ENCODE measurements at places on chromosomes 6 and 20.

DNA sequence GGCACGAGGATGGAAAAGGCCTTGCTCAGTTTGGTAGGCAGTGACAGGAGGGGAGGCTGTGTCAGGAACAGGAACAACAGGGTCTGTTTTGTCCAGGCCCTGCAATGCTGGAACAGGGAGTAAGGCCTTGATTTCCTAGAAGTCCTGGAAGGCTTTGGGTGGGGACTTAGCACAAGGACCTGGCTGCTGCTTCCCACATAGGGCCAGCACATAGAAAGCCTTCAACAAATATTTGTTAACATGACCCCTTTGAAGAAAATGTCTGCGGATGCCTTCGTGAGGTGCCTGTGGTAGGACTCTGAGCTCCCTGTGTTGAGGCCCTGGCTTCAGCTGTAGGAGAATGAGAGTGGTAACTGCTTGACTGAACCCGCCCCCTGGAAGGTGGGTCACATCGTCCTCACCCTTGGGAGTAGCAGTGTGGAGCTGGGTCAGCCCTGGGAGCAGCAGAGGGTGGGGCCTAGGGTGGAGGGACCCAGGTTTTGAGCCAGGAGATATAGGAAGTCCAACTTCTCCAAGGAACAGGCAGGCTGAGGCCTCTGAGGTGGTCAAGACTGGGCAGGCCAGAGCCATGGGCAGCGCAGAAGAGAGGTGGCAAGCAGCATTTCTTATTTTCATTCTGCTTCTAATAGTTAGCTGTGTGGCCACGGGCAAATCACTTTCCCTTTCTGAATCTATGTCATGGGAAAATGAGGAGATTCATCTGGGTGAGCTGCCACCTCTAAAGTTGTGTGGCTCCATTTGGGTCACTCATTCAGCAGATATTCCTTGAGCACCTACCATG, 50.0 kb downstream of the CNBD2 start:
- no peak for DNase-seq

GRCh38 chr6:57262901-57263694, 41.0 kb upstream of the RAB23 start:
- no peak for DNase-seq

GRCh38 chr20:51116765-51117686, 94.1 kb upstream of the KCNG1 start:
- no peak for DNase-seq

- no peak for DNase-seq
These were observed 272.1 kb upstream of the DEFB115 start for GRCh38 chr20:30985386-30985785.

DNA sequence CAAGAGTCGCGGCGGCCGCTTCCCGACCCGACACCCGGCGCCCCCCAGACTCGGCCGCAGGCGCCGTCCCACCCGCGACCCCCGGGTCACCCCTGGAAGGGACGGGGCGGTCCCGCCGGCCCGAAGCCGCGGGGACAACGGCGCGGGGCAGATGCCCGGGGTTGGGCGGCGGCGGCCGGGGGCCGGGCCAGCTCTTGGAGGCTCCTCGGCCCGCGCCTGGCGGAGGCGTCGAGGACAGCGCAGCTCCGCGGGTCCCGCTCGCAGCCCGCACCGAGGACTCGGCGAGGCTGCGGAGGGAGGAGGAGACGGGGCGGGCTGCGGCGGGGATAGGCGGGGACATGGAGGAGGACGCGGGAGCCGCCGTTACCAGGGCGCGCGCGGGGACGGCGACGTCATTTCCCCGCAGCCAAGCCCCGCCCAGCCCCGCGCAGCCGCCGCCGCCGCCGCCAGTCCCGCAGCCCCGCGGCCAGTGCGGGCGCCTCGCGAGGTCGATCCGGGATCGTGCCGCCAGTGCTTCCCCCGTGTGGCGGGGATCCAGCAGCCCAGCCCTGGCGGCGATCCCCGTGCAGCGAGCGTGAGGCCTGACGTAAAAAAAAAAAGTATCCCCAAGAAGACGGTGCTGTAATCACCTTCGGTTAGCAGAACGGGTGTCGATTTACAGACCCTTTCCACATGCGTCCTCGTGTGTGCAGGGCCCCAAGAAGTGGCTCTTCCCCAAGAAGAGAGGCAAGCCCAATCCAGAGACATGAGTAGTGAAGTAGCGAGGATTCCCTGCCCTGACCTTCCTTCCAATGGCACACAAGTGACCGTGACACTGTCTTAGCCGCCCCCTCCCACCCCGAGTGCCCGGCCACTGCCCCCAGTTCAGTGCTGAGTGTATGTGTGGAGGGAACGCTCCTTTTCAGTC, at the start of gene FAM184A:
TSS of gene FAM184A (minus strand) at position 289 of the 907 bp plus-strand sequence. CDS start 365 bp downstream, outside the sequence.
- peak; percentile 39 for DNase-seq

GRCh38 chr6:82030301-82030700, 217.2 kb downstream of the IBTK start:
- DNase-seq = no peak

- DNase-seq = no peak
These were observed 152.1 kb downstream of the SAMD5 start for GRCh38 chr6:147660334-147661311.

GRCh38 chr20:60220706-60221105, 262.5 kb downstream of the CDH26 start:
- DNase-seq = no peak

GRCh38 chr20:60921022-60921622, 330.9 kb upstream of the CDH4 start:
- peak; percentile 15 for DNase-seq

GRCh38 chr6:81720427-81720826, 32.1 kb downstream of the TENT5A start:
- DNase-seq = no peak

DNA sequence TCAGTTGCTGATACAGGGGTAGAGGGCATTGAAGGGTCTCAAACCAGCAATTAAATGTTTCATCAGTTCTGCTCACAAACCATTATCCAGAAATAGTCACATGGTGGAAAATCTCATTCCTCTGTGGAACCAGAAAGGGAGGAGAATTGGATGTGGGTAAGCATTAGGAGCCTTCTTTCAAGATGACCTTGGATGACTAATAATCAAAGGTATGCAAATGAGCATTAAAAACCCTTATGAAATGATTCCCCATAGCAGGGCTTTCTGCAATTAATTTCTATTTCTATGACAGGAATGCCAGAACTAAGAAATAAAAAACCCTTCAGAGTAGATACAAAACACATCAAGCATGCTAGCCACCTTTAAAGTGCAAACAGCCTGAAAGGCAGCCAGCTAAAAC, 37.4 kb upstream of the HCRTR2 start:
- DNase-seq = no peak

GRCh38 chr20:9241232-9241692, 172.4 kb downstream of the PLCB4 start:
- no peak for DNase-seq

GRCh38 chr6:106060167-106060566, 26.0 kb upstream of the PRDM1 start:
- DNase-seq = no peak

- no peak for DNase-seq
These were observed 41.7 kb downstream of the C20orf203 start for GRCh38 chr20:32631933-32632460.

GRCh38 chr6:1703091-1703855, 93.6 kb downstream of the FOXC1 start:
- DNase-seq = no peak

DNA sequence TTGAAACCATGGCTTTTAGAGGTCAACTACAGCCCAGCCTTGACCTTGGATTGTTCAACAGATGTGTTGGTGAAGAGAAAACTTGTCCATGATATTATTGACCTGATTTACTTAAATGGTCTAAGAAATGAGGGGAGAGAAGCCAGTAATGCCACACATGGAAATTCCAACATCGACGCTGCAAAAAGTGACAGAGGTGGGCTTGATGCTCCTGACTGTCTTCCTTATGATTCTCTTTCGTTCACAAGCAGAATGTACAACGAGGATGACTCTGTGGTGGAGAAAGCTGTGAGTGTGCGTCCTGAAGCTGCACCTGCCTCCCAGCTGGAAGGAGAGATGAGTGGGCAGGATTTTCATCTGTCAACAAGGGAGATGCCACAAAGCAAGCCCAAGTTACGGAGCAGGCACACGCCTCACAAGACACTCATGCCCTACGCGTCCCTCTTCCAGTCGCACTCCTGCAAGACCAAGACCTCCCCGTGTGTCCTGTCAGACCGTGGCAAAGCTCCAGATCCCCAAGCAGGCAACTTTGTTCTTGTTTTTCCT, 16.2 kb downstream of the TTLL2 start:
- no peak for DNase-seq

DNA sequence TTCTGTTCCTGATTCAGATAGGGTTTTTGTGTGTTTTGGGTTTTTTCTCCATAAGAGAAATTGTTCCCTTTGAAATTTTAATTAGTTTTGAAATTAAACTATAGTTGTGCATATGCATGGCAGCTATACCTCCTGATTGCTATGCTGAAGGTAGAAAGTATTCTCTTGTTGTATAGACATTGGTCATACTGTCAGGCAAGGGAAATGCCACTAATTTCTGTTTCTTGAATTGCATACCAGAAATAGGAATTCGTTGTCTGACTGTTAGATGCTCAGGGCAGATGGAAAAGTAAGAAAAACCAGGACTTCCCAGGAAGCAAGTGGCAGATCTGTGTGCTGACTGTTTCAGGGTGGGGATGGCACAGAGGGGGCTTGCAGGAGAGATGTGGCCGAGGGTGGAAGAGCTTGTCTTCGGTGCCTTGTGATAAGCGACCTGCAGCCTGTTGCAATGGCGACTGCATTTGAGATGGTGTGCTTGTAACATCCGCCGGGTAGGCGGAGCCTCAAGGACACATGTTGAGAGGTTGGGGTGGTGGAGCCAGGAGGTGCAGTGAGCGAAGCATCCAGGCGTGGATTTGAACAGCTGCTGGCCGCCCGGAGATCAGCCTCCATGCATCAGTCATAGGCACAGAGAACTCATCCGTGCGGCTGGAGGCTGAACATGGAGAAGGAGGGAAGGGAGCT, 42.8 kb downstream of the RREB1 start:
- no peak for DNase-seq

- DNase-seq = no peak
These were observed 12.4 kb upstream of the KCNQ2 start for GRCh38 chr20:63484651-63485403.

DNA sequence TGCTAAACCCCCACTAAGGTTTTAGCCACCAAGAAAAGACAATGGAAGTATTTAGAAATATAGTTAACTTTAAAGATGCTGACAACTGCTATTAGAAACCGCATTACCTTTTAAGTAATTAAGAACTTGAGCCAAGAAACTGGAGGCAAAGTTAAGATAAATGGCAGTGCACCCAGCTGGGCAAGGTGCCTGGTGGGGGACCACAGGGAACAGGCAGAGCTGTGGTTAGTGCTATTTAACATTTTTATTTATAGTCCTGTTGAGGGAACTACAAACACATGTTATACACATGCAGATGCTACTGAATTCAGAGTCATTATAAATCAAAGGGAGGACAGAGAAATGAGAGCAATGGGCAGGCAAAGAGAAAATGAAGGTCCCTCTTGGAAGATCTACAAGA, 447.9 kb downstream of the TFAP2B start:
- DNase-seq = no peak

GRCh38 chr20:53001498-53002301, 29.5 kb downstream of the TSHZ2 start:
- DNase-seq = no peak

GRCh38 chr6:318243-318890, 26.1 kb downstream of the DUSP22 start:
- no peak for DNase-seq

DNA sequence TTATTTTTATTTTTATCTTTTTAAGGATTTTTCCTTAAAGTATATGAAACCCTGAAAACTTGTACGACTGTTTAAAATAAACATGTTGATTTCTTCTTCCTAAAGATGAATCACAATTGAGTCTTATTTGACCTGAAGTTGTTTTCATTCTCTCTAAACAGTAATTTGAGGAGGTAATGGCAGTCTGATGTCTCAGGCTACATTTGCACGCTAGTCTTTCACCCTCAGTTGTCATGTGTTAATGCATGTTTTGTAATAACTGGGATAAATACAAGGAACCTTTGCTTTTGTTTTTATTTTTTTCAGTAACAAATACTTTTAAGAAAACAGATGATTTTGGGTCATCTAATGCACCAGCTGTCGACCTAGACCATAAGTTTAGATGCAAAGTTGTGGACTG, 55.2 kb downstream of the SCAND1 start:
- DNase-seq = no peak

GRCh38 chr6:160996131-160996601, 4.6 kb downstream of the MAP3K4 start:
- DNase-seq = no peak

DNA sequence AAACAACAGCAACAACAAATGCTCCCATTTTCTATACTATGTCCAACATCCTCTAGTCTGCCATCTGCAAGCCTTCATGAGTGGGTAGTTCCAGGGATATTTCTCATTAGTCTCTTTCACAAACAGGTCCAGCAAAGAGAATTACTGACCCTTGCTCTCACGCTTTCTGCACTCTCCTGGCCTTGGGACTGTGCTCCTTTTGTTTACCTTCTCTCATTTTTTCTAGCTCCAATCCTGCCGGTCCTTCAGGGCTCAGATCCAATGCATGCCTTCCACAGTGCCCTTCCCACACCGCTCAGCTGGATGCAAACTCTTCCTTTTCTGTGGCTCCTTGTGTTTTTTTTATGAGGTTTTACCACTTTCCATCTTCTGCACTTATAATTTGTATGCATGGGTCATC, 47.2 kb downstream of the ADTRP start:
- DNase-seq = no peak

DNA sequence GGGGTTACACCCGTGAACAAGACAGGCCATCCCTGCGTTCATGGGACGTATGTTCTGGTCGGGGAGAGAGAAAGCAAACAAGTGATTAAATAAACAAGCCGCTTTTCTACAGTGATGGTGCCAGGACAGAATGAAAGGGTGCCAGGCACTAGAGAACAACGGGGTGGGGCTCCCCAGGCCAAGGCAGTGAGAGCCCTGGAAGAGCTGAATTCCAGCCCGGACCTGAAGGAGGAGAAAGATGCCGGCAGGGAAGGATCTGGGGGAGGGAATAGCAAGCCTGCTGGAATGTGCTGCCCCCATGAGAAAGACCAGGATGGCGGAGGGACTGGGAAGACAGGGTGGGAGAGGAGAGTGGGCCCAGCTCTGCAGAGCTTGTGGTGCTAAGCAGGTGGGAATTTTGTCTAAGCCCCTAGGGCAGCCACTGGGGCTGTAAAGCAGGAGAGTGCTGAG, 7.5 kb downstream of the SNAI1 start:
- DNase-seq = no peak

DNA sequence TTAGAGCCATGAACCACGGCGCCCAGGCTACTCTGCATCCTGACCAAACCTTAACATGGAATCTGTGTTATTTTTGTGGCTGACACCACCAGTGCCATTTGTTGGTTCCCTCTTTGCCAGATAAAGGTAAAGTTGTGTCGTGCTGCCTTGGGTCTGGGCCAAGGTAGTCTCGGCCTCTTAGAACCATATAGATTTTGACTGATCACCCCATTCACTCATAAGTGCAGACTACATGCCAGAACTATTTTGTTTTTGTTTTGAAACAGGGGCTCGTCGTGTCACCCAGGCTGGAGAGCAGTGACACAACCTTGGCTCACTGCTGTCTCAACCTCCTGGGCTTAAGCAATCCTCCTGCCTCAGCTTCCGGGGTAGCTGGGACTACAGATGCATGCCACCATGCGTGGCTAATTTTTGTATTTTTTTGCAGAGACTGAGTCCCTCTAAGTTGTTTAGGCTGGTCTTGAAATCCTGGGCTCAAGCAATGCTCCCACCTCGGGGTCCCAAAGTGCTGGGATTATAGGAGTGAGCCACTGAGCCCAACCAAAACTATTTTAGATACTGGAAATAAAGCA, 19.2 kb upstream of the RIPOR3 start:
- no peak for DNase-seq

GRCh38 chr6:69976591-69977090, 110.3 kb downstream of the COL19A1 start:
- no peak for DNase-seq
